Activated T-cell treated with anti-CD3 and anti-CD28 coated beads for 48 hours (primary cell): ENCODE measurements at places on chromosomes 6 and 20.

- DNase-seq, result no peak
Observed at GRCh38 chr20:62918147-62918546, 8.2 kb downstream of the DIDO1 start.

- no peak for DNase-seq
Observed at GRCh38 chr20:62406635-62407176, 379 bp downstream of the CABLES2 start.

GRCh38 chr6:53728570-53729194, 63.1 kb upstream of the KLHL31 start:
- DNase-seq, result peak; percentile 32

- no peak for DNase-seq
Observed at GRCh38 chr6:140370976-140371870, 996.8 kb upstream of the CITED2 start.

- DNase-seq, result no peak
Observed at GRCh38 chr6:127119102-127120022, 891 bp downstream of the RSPO3 start.

DNA sequence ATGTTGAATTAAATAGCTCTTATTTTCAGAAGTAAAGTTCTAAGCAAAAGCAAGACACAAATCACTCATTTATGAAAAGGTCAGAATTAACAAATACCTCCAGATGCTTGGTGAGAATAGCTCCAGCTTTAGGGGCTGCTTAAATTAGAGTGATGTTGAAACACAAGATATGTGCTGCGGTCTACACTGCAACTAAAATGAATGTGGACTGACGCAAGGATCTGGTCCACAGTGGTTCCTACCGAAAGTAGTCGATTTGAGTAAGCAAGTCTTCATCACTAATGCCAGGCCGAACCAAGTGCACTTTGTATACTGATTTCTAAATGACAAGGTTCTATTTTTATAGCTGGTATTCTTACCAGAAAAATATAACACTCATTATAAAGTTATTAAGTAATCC, 96.3 kb downstream of the PRDM1 start:
- no peak for DNase-seq
